ENCODE measurements at places on chromosomes 13 and 19.
A peak's percentile ranks its signal among the peaks of the same experiment; 100 is the strongest.

DNA sequence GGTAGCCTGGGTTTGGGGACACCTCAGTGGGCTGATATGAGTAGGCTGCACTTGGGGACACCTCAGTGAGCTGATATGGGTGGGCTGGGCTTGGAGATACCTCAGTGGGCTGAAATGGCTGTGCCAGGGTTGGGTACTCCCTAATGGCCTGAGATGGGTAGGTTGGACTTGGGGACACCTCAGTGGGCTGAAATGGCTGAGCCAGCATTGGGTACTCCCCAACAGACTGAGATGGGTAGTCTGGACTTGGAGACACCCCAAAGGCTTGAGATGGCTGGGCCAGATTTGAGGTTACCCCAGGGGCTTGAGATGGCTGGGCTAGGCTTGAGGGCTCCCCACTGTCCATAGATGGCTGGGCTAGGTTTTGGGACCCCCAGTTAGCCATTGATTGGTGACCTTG is 12.1 kb downstream of the IQCN start:
- no peak for DNase-seq

DNA sequence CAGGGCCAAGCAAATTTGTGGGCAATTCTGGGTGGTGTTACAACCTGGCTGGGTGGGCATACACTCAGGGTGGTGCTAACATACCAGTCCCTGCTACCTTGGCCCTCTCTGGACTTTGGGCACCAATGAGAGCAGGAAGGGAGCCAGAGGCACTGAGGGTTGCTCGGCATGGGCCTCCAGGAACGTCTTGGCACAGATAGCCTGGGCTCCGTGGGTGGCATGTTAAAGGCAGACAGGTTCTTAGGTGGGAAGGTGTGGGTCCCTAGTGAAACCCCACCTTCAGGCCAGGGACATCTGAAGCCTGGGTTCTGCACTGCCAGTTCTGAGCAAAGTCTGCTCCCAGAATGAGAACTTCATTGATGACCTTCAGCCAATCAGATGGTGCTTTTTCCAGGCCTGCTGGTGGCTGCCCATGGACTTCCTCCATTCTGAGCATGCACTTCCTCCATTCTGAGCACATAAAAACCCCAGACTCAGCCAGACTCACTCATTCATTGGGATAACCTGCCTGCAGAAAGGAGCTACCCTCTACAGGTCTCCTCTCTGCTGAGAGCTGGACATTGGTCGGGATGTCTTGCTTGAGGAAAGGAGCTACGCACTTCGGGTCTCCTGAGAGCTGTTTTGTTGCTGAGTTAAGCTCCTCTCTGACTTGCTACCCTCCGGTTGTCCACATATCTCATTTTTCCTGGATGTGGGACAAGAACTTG is 2567.1 kb downstream of the PCDH9 start:
- DNase-seq = no peak

GRCh38 chr19:15354566-15355296 is 22.4 kb upstream of the BRD4 start:
- DNase-seq = no peak

GRCh38 chr19:16232568-16232967 is 34.9 kb downstream of the AP1M1 start:
- DNase-seq = no peak

DNA sequence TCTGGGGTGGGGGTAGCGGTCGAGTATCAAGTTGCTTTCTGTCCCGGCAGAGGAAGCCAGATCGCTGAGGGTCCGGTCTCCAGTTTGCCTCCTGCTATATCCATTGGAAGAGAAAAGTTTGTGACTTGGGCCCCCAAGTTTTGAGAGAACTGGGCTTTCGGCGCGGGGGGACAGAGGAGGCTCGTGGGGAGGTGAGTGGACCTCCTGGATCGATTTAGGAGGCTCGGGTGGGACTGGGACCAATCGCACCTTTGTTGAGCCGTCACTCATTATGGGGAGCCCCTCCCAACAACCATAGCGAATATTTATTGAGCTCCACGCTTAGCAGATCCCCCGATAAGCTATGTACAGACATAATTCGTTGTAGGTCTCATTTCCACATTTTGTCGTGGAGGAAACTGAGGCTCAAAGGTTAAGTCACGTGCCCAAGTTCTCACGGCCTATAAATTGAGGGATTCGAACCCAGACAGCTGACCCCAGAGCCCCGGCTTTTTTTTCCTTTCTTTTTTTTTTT is 909 bp downstream of the RFXANK start:
- no peak for DNase-seq

- DNase-seq = peak; percentile 80
Measured at GRCh38 chr13:77026255-77026860, 601 bp downstream of the FBXL3 start.

DNA sequence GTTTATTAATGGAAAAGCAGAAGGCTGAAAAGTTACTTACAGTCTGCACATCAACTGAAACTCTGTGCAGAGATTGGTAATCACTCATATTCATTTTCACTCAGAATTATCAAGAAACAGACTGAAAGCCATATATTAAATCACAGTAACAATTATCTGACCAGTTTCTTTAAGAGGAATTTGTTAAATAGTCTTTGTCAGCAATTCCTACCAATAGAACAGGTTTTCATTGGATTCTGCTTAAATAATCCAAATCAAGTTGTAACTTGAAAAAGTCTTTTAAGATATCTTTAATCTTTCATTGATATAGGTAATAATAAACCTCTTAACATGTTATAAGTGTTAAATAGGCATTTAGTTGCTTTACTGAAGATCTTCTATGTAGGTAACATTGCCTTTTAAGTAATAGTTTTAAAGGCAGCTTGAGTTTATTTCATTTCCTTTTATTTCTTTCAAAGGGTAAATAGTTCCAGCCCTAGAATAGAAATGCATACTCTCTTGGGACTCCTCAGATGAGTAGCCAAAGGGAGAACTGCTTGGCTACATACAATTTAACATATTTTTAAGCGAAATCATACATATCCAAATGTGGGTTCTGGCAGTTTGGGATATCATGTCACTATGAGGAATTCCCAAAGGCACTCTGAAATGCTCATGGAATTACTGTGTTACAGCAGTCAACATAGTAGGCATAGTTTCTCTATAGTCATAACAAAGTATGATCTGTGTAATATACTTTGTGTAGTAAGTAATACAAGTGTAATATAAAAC is 326.0 kb upstream of the SPRY2 start:
- no peak for DNase-seq

DNA sequence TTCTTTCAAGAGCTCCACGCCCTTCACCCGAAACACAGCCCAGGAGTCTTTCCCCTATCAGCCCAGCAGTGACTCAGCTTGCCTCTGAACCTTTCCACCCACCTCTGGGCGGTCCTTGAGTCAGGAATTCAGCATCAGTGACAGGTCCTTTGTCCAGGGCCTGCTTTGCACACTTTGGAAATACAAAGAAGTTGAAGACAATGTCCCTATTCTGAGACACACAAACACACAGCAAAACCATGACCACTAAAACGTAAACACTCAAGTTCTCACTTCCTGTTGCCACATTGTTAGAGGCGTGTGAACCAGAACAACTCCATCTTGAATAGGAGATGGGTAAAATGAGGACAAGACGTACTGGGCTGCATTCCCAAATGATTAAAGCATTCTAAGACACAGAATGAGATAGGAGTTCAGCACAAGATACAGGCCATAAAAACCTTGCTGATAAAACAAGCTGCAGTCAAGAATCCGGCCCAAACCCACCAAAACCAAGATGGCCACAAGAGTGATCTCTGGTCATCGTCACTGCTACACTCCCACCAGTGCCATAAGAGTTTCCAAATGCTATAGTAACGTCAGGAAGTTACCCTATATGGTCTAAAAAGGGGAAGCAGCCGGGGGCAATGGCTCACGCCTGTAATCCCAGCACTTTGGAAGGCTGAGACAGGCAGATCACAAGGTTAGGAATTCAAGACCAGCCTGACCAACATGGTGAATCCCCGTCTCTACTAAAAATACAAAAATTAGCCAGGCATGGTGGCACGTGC is 49.2 kb upstream of the ATP12A start:
- DNase-seq = peak; percentile 73

DNA sequence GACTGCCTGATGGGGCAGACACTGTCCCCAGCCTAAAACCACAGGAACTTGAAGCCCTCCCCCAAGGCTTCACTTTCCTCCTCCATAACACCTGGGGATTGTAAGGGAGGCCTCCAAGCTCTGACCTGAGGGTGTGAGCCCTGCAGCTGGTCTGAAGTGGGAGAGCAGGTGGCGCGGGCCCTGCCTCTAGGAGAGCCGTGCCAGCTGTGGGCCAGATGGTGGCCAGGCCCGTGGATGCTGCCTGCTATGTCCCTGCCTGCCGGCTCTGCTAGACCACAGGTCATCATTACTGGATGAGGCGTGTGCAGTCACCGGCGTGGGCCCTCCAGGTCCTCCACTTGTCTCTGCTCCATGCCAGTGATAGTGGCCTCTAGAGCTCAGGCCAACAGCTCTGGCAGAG is 3.5 kb upstream of the KLHL26 start:
- no peak for DNase-seq

GRCh38 chr19:7839476-7839875 is 9.5 kb downstream of the EVI5L start:
- no peak for DNase-seq

DNA sequence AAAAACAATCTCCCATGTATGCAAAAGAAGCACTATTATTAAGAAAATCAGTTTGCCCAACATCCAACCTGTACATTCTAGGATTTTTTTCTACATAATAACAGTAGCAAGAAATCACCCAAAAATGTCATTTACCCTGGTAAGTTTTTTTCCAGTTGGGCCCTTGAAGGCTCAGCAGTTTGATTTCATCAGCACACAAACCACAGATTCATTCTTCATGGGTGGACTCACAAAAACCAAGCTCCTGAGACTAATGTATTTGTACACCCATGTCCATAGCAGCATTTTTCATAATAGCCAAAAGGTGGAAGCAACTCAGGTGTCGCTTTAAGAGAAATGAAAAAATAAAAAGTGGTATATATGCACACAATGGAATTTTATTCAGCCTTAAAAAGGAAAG is 210.1 kb downstream of the TBC1D4 start:
- DNase-seq = no peak

DNA sequence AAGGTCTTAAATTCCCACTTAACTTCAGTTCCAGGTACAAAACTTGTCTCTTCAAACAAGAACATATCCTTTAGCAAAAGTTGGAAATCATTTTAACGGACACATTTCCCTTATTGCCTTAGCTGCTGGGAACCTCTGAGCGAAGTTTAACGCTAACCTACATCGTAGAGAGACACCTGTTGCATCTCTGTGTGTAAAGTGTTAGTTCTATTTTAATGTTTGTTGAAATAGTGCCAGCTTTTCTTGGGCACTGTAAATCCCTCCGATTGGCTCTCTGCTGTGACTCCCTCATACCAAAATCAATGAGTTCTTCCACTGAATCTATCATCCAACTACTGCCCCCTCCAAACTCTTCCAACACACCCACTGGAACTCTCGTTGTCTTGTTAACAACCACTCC is 2.3 kb upstream of the HIF3A start:
- no peak for DNase-seq

GRCh38 chr13:59490651-59491050 is 673.1 kb downstream of the DIAPH3 start:
- no peak for DNase-seq

DNA sequence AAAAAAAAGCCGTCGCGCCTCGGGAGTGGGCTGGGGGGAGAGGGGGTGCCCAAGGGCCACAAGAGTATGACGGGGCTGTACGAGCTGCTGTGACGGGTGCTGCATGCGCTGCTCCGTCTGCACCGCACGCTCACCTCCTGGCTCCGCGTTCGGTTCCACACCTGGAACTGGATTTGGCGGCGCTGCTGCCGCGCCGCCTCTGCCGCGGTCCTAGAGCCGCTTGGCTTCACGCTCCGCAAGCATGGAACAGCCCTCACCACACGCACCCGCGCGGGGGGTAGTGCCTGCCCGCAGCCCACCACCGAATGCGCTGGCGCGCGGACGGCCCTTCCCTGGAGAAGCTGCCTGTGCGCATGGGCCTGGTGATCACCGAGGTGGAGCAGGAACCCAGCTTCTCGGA is 18.8 kb downstream of the C1QTNF9 start:
- no peak for DNase-seq

- no peak for DNase-seq
Measured at GRCh38 chr13:54859827-54860226, 1831.2 kb downstream of the OLFM4 start.

GRCh38 chr19:39631178-39631577 is 24.5 kb upstream of the LGALS16 start:
- DNase-seq = no peak

GRCh38 chr19:3136684-3137055 is 837 bp downstream of the GNA15 start:
- peak; percentile 65 for DNase-seq
